Stimulated activated CD8-positive, alpha-beta memory T cell treated with anti-CD3 and anti-CD28 coated beads, Interleukin-15, amount 100 ng/mL, for 1 hour (primary cell): ENCODE measurements at places on chromosomes 2 and 18.

DNA sequence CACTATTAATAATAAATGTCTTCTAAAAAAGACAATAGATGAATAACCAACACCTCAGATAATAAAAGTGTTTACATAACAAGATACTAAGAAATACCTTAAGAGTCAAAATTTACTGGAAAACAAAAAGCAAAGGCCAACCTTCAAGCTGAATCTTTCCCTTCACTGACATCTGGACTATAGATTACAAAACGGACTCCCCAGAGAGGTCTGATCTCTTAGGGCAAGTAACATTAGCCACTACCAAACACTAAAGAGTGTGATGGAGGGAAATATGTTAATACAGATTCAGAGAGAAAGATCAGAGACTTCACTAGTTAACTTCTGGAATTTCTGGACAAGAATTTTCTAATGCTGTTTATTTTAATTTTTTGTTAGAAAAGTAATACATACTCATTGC lies 13.9 kb downstream of the CLASP1 start:
- DNase-seq = no peak

DNA sequence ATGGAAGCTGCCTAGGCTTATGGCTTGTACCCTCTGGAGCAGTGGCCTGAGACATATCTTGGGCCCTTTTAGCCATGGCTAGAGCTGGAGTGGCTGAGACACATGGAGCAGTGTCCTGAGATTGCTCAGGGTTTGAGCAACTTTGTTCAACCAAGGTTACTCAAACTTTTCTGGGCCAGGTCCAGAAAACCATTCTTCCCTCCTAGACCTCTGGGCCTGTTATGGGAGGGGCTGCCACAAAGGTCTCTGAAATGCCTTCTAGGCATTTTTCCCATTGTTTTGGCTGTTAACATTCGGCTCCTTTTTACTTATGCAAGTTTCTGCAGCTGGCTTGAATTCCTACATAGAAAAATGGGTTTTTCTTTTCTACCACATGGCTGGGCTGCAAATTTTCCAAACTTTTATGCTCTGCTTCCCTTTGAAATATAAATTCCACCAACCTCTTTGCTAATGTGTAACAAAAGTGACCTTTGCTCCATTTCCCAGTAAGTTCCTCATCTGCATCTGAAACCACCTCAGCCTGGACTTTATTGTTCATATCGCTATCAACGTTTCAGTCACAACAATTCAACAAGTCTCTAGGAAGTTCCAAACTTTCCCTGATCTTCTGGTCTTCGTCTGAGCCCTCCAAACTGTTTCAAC lies 84.9 kb upstream of the MAP4K3 start:
- DNase-seq = no peak

- DNase-seq = no peak
Observed at GRCh38 chr2:232869138-232870017, 686 bp upstream of the SNORC start.

GRCh38 chr2:137838255-137839092 lies 125.8 kb upstream of the HNMT start:
- no peak for DNase-seq

- DNase-seq = no peak
Observed at GRCh38 chr2:121791290-121791689, 35.8 kb downstream of the TSN start.
